ENCODE measurements at places on chromosomes 12 and 14.
A peak's percentile ranks its signal among the peaks of the same experiment; 100 is the strongest.

GRCh38 chr14:84671776-84672175, 858.2 kb upstream of the FLRT2 start:
- DNase-seq = no peak

- no peak for DNase-seq
These were observed 256.7 kb upstream of the PLEKHG7 start for GRCh38 chr12:92446083-92446460.

GRCh38 chr14:103480595-103480994, 42.0 kb downstream of the CKB start:
- no peak for DNase-seq

DNA sequence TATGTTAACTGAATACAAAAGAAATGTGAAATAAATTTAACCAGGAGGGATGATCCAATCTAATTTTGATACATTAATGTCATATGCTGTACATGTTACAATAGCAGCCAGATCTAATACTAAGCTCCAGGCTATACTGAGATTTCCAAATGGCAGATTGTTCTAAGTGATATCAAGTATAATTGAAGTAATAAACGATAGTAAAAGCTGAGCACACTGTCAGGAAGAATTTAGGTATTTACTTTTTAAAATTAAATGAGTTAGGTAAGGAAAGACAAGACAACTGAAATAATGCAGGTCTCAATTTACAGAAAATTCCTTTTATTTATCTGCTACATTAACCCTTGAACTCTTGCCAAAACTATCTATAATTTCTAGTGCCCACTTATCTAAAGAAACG, 39.9 kb downstream of the INSM2 start:
- no peak for DNase-seq

DNA sequence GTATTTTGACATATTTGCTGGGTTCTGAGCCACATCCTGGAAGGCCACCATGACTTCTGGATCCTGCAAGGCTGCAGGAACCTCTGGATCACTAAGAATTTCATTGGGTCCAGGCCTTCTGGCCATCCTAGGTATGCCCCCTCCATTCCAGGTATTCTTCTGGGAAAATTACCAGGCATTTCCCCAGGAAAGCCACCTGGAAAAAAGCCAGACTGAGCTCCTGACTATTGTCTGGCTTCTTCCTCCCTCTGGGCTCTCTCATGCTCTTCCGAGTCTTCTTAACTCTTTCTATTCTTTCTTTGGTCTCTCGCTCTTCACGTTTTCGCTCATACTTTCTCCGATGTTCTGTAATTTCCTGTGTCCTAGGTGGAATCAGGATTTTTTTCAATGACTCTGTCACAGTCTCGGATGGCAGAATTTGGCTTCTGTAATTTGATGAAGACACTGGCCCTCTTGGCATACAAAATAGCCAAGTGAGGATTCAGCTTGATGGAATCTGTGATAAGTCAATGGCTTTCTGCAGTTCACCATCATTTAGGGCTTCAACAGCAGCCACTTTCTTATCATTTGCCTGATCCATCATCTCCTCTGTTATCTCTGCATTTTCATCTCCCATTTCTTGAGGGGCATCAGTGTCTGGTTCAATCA, 42.6 kb downstream of the ATP23 start:
- no peak for DNase-seq

DNA sequence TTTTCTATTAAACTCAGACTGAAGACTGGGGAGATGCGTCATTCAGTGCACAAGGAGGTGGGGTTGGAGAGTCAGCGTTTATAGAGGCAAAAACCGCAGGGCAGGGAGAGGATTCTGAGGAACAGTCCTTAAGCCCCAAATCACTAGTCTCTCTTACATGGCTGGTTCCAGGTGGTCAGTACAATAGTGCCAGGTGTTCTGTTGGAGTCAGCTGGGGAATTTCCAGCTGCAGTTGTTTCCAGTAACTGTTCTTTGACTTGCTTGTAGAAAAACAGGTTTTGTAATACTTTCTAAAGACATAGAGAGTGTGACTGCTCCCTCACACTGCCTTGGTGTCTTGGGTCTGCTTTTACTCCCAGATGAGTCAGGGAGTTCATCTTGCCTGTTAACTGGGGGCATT, 192.2 kb downstream of the TMTC3 start:
- no peak for DNase-seq

- peak; percentile 31 for DNase-seq
These were observed 679 bp downstream of the ARF6 start for GRCh38 chr14:49893309-49894213.

DNA sequence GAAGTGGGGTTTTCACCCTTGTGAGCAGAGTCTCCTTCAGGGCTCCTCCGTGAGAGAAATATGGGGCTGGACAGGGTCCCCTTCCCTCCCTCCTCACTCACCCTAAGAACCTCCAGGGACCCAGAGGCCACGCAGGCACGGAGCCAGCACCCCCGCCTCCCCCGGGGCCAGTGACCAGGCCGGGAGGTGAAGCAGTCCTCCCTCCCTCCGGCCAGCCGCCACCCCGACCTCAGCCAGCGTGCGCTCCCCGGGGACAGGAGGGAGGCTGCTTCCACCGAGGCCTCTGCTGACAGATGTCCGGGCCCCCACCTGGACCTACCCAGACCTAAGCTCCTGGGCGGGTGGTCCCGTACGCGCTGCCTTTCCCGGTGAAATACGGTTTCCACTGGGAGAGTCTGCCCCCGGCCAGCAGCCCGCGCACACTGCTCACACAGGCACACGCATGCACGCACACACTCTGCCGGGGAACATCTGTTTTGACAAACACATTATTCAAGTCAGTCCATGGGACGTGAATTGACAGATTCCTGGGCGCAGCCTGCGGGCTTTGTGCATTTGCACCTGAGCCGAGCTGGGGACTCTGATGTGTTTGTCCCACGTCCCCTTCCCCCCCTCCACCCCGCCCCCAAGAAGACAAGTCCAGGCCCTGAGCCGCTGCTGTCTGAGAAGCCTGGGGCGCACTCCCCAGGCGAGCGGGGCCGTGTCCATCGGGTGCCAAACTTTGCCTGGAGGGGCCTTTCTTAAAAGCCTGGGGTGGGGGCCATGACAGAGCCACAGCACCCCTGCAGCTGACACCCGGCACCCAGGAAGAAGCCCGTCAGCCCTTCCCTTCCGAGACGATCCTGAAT, 725 bp downstream of the RIMBP2 start:
- no peak for DNase-seq

All from omental fat pad (tissue), 4 donors.